CD4-positive, alpha-beta T cell treated with Interferon gamma for 1 hour (primary cell): ENCODE measurements at places on chromosomes 7 and 10.

- no peak for DNase-seq
These were observed 183.0 kb downstream of the THSD7A start for GRCh38 chr7:11648980-11649379.

DNA sequence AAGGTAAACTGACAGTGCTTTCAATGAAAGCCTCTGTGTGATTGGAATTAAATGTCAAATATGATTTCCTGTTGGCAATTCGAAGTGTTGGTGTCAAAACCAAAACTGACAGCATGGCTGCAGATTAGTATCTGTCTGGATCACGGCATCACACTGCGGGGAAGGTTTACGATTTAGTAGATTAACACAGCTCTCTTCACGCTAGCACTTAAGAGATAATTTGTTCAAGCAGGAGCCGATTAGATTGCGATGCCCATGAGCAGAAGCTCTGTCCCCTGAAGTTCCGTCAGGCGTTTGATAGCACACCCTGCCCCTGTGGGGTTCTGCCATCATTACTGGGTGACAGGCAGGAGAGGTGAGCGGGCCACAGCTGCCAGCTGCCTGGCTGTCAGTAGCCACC lies 279.5 kb upstream of the AUTS2 start:
- no peak for DNase-seq

DNA sequence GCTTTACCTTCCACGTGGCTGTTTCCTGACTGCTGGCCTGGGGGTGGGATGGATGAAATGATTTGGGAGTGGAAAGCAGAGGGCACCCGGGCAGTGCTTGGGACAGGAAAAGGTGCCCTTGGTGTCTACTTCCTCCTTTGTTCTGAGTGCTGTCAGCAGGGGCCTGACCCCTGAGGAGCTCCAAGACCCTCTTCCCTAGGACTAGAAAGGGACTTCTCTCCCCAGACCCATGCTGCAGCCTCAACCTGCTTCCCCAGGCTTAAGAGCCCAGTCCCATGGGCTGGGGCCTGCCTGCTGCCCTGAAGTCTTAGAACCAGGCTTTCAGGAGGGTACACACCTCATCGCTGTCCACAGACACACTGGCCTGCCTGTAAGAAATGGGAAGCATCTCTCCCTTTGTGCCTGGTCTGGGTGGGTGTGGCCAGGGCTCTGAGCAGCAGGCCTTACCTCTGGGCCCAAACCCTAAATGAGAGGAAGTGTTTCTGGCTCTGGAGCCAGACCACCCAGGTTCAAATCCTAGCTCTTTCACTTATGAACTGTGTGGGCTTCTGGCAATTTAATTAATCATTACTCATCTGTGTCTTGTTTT lies 12.9 kb downstream of the CDH23 start:
- DNase-seq = no peak

DNA sequence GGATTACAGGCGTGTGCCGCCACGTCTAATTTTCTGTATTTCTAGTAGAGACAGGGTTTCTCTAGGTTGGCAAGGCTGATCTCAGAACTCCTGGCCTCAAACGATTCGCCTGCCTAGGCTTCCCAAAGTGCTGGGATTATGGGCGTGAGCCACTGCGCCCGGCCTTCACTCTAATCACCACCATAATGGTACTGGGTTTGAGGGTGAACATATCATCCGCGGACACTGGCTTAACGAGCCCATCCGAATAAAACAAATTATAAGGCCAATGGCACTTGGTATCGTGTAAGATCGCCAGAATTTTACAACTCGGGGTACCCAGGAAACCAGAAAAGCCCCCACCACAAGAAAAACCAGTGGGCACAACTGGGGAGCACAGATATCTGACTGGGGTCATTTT lies 580 bp downstream of the FAM200A start:
- DNase-seq = no peak

DNA sequence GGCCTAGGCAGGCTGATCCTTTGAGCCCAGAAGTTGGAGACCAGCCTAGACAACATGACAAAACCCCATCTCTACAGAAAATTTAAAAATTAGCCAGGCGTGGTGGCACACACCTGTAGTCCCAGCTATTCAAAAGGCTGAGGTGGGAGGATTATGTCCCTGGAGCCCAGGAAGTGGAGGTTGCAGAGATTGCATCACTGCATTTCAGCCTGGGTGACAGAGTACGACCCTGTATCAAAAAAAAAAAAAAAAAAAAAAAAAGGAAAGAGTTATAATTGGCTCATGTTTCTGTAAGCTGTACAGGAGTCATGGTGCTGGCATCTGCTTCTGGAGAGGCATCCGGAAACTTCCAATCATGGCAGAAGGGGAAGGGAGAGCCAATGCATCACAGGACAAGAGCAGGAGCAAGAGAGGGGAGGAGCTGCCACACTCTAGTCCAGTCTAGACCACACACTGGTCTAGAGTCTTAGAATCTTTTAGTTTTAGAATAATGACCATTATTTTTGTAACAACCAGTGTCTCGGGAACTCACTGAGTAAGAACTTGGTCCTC lies 16.8 kb downstream of the DOCK1 start:
- DNase-seq = no peak

- no peak for DNase-seq
These were observed 86.0 kb upstream of the FAM20C start for GRCh38 chr7:106356-106755.

- no peak for DNase-seq
These were observed 45.6 kb downstream of the JCAD start for GRCh38 chr10:30013757-30014156.

DNA sequence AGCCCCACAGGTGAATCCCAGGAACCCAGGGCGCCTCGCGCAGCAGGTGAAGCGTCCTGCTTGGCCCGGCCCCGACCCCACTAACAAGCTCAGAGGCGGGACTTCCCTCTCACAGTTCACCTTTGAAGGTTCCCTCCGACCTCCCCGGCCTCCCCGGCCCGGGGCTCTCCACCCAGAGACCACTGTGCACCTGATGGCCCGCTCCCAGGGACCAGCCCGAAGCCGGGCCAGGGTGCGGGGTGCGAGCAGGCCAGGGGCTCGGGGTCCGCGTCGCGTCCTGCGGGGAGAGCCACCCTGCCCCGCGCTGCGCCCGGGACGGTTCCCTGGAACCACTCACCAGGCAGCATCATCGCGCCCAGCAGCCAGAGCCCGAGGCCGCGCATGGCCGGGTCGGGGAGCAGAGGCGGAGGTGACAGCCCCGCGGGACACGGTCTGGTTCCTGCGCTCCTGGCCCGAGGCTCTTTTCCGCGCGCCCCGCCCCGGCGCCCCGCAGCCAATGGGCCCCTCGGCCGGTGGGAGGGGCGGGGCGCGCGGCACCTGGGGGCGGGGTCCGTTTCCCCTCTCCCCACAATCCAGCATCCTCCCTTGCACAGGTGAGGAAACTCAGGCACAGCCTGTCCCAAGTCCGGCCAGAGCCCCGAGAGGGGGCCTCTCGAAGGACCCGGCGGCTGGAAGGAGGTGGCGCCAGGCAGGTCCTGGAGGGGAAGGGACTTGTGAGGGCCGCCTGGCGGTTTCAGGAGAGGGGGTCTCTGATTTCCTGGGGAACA lies at the start of gene ADAM8:
TSS of gene ADAM8 (minus strand) at position 434 of the 767 bp plus-strand sequence. CDS start at position 383, 51 bp downstream.
- peak; percentile 70 for DNase-seq

- no peak for DNase-seq
These were observed 20.0 kb downstream of the VKORC1L1 start for GRCh38 chr7:65892835-65893234.

DNA sequence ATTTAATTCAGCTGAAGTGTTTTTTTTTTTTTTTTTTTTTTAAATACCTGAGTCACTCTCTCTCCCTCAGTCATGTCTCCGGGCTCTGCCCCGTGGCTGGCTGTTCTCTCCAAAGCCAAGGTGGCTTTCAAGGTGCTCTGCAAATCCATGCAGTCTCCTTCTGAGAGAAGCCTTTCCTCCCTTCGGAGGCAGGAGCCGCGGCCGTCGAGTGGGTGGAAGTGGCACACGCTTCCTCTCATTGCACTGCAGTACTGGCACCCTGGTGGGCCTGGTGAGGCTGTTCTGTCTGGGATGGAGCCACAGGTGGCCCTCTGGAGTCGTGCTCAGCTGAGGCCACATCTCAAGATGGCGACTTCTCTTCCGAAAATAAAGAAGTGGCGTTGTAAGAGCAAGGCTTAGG lies 221.8 kb downstream of the GLRX3 start:
- no peak for DNase-seq

DNA sequence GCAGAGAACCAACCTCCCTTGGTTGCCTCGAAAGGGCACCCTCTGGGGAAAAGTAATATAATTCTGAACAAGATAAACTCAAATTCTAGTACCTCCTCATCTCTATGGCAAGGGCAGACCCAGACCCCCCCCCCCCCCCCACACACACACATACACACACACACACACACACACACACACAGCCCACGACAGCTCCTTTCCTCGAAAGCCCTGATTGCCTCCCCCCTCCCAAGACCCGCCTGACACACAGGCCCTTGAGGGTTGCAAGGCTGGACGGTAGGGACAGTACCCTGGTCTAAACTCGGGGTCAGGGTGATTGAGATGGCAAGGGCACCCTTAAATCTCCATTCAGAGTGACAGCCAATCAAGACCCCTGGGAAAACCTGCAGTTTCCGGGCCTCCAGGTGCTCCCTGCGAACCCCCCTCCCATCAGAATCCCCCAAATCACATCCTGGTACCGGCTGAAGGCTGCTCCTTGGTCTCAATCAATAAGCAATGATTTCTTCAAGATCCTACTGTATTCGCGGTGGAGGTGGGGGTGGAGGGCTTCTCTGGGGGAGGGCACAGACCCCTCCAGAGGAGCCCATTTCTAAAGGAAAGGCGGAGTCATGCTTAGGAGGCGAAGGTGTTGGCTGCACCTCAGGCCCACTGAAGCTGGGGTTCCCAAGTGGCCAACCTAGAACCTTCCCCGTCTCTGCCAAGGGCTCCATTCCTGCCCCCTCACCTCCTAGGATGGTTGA lies 100.7 kb downstream of the HIP1 start:
- DNase-seq = no peak

DNA sequence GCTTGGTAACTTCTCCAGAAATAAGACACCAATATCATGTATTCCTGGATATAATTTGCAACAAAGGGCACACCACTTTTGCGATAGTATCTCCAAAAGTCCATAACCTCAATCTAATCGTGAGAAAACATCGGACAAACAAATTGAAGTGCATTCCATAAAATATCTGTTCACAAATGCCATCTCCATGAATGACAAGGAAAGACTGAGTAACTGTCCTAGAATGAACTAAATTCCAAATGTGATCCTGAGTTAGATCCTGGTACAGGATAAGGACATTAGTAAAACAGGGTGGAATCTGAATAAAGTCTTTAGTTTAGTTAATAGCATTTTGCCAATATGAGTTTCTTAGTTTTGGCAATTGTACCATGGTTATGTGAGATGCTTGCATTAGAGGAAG lies 384.2 kb downstream of the SUGCT start:
- DNase-seq = no peak

DNA sequence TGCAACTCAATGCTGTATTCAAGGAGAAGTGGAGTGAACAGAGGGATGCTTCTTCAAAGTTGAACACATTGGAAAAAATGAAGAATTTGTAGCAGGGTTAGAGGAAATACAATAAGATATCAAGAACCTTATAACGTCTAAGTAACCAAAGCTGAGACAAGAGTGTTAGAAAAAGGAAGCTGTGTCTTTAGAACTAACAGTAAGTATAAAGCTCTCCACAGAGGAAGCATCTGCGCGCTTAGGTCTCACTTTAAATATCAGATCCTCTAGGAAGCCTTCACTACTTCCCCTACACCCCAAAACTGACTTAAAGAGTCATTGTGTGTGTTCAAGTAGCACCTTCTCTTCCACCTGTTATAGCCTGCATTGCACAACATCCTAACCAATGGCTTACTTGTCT lies 43.0 kb downstream of the CH25H start:
- no peak for DNase-seq

GRCh38 chr7:69603937-69604494 lies 5.7 kb downstream of the AUTS2 start:
- DNase-seq = peak; percentile 11

DNA sequence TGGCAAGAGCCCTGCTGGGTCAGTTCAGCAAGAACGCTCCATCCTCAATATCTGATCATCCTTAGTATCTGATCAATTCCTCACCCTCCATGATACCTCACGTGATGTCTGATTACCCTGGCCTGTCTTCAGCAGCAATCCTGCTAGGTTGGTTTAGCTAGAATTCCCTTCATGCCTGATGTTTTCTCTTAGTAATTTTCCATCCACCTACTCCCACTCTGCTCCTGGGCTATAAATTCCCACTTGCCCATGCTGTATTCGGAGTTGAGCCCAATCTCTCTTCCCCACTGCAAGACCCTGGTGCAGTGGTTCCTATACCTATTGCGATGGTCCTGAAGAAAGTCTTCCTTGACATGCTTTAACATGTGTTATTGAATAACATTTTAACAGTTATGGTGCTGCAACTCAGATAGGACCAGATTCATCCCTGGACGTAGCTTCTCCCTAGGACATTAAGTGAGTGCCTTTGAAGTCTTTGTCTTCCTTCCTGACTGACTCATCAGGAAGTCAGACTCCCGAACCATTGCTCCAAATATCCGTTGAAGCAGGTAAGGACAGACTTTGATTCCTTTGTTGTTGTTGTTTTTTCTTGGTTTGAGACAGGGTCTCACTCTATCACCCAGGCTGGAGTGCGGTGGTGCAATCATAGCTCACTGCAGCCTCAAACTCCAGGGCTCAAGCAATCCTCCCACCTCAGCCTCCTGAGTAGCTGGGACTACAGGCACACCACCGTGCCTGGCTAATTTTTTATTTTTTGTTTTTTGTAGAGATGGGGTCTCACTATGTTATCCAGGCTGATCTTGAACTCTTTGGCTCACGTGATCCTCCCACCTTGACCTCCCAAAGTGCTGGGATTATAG lies 29.4 kb upstream of the CLDN3 start:
- no peak for DNase-seq

- DNase-seq = no peak
These were observed 38.8 kb upstream of the PDZD8 start for GRCh38 chr10:117413928-117414618.

DNA sequence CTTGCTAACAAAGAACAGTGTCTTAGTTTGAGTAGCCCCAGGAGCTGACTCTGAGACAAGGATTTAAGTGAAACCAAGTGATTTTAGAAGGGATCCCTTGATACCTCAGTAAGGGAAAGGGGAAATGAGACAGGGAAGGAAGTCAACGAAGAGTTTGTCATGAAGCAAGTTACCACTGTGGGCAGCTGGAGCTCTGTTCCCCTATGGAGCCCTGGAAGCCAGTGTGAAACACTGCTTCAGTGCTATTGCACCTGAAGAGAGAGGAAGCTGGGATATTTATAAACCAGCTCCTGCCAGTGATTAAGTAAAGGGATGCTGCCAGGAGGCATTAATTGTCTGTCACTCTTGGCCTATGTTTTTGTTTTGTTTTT lies 58.9 kb upstream of the WAPL start:
- peak; percentile 2 for DNase-seq

DNA sequence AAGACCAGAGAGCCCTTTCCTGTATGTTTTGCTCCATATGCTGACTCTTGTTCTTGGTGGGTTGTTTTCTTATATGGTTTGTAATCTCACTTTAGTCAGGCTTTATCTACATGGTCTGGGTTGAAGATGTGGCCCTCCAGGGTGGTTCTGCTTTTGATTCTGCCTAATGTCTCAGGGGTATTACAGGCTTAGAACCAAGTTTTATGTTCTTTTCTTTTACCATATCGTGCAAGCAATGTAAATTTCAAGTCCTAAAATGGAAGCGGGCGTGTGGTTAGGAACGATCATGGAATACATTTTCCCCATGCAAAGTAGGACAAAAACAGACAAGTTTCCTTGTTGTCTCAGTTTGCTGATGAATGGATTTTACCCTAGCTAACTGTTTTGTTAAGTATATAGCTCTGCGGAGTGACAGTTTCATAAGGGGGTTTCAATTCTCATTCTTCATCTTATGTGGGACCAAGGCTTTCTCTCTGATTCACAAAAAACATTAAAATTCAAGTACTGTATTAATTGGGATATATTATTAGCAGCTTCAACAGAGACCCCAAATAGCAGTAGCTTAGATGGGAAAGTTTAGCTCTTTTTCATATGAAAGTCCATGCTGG lies 58.7 kb downstream of the MTURN start:
- no peak for DNase-seq
